Hematopoietic multipotent progenitor cell (in vitro differentiated cells): ENCODE measurements at places on chromosomes 11 and 22. TPM values are rescaled to one million over a fixed set of nuclear protein-coding genes. Genes with fewer than 3 reads are reported as not detected.

GRCh38 chr11:27646051-27646818 lies 54.0 kb downstream of the BDNF start:
- DNase-seq, result no peak

DNA sequence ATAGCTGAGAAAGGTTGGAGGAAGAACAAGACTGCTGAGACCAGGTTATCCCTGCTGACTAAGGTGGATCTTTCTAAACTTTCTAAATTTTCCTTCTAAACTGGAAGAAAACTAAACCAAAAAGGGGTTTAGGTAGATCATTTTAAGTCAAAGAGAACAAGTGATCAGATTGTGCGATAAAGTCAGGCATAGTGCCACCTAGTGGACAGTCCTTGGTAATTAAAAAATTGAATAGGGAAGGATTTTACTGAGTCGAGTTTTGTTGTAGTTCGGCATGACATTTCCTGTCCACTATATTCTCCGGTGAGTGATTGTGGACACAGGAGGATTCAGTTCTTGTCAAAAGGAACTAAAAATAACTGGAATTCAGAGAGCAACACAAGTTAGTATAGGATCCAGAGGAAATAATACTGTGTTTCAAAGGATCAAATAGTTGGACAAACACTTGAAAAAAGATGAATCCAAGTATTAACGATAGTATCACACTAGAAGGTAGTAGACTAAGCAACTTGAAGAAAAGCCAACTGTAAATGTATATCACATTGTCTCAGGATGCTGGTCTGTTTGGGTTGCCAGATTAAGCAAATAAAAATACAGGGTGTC lies 1236.4 kb downstream of the FAM181B start:
- peak; percentile 63 for DNase-seq

DNA sequence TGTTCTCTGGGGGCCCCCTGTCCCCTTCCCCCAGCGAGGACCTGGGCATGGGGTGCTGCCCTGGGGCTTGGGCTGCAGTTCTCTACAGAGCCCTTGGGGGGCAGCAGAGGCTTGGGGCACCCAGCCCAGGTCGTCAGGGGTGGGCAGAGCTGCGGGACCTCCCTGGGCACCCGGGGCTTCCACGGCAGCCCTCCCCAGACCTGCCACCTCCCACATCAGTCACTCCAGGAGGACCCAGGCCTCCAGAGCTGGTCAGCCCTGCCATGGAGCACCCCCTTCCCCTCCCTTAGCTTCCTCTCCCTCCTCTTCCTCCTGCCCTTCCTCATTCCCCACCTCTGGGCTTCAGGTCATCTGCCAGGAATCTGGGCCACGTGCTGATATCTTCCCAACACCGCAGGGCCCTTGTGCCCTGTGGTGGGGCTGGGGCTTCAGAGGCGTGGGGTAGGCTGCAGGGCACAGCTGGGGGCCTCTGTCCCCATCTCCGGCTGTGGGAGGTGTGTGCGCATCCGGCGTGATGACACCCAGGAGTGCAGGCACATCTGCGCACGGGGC lies 5.8 kb downstream of the TSPAN4 start:
- DNase-seq, result no peak

- DNase-seq, result peak; percentile 27
Measured at GRCh38 chr22:38461057-38461413, 6.0 kb upstream of the KCNJ4 start.

DNA sequence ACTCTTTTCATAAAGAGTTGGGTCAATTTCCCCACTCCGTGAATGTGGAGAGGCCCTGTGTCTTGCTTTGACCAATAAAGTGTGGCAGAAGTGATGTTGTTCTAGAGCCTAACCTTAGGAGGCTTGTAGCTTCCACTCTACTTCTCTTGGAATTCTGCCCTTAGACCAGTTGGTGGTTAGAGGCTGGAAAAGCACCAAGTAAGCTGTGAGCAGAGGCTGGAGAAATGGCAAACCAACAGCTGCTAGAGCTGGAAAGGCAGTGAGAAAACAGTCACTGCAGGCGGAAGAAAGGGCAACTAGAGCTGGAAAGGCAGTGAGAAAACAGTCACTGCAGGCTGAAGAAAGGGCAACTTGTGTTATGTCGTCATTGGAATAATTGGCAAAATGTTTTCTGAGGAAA lies 29.8 kb upstream of the MSANTD2 start:
- no peak for DNase-seq

DNA sequence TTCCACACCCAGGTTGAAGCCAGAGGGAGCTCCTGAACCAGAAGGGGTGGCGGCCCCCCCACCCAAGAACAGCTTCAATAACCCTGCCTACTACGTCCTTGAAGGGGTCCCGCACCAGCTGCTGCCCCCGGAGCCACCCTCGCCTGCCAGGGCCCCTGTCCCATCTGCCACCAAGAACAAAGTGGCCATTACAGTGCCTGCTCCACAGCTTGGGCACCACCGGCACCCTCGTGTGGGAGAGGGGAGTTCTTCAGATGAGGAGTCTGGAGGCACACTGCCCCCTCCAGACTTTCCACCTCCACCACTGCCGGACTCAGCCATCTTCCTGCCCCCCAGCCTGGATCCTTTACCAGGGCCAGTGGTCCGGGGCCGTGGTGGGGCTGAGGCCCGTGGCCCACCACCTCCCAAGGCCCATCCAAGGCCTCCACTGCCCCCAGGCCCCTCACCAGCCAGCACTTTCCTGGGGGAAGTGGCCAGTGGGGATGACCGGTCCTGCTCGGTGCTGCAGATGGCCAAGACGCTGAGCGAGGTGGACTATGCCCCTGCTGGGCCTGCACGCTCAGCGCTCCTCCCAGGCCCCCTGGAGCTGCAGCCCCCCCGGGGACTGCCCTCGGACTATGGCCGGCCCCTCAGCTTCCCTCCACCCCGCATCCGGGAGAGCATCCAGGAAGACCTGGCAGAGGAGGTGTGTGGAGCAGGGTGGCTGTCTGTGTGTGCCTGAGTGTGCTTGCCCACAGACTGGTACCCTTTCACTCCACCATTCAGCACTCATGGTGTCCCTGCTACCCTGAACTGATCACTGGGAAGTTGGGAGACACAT lies 6.7 kb downstream of the PHOX2A start:
- DNase-seq, result no peak

GRCh38 chr22:33476206-33476605 lies 418.0 kb upstream of the SYN3 start:
- no peak for DNase-seq

DNA sequence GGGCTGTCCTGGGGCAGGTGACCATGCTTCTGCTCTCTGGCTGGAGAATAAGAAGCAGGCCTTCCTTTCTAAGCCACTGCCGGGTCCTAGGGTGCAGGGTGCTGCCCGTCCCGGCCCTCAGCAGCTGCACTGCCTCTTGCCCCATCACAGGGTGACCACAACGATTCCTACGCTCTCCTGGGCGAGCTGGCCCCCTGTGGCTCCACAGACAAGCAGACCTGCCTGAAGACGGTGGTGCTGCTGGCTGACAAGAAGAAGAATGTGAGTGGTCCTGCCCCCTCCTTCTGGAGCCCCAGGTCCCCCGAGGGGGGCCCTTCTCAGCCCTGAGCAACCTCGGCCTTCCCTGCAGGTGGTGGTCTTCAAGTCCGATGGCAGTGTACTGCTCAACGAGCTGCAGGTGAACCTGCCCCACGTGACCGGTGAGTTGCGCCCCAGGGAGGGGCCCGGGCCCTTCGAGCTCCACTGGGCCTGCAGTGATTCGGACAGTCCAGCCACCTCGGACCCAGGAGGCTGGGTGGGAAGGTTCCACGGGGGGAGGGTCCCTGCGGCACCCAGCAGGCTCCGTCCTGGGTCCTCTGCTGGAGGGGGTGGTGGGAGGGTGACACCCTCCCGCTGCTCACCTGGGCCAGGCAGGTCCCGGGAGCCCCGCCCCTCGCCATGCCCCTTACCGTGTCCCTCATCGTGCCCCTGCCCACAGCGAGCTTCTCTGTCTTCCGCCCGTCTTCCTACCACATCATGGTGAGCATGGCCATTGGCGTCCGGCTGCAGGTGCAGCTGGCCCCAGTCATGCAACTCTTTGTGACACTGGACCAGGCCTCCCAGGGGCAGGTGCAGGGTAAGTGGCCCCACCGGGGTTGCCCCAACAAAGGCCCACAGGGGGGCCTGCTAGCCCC lies 8.3 kb downstream of the MUC2 start:
- no peak for DNase-seq

DNA sequence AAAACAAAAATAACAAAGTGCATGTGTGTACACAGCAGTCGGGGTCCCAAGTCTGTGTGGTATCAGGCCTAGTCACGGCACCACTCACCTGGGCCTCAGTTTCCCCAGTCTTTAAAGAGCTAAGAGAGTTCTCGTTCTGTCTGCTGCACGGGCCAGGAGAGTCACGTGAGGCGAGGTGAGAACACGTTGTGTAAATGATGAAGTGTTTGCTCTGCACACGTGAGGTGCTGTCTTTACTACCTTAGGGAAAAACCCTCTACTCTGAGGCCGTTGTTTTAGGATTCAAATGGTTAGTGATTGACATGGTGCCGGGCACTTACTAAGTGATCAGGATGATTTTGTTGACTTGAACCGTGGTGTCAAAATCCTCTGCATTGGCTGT lies 86.5 kb upstream of the PPARA start:
- no peak for DNase-seq

- DNase-seq, result peak; percentile 60
Measured at GRCh38 chr11:31870609-31871309, 59.6 kb upstream of the PAX6 start.

DNA sequence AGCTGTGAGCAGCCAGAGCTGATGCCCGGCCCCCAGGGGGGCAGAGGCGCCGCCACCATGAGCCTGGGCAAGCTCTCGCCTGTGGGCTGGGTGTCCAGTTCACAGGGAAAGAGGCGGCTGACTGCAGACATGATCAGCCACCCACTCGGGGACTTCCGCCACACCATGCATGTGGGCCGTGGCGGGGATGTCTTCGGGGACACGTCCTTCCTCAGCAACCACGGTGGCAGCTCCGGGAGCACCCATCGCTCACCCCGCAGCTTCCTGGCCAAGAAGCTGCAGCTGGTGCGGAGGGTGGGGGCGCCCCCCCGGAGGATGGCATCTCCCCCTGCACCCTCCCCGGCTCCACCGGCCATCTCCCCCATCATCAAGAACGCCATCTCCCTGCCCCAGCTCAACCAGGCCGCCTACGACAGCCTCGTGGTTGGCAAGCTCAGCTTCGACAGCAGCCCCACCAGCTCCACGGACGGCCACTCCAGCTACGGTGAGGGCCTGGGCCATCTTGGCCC lies 6.1 kb downstream of the CDC42EP1 start:
- peak; percentile 47 for DNase-seq

DNA sequence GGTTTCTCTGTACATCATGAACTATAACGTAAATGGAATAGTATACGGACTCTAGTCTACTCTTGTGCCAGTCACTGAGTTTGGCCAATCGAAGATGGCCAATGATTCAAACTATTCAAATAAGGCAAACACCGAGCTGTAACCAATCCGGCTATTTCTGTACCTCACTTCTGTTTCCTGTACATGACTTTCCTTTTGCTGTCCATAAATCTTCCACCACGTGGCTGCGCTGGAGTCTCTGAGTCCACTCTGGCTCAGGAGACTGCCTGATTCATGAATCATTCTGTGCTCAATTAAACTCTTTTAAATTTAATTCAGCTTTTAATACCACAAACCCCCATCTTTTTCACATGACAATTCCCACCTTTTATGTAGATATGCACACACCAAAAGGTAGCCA lies 1.5 kb upstream of the JAML start:
- peak; percentile 90 for DNase-seq

DNA sequence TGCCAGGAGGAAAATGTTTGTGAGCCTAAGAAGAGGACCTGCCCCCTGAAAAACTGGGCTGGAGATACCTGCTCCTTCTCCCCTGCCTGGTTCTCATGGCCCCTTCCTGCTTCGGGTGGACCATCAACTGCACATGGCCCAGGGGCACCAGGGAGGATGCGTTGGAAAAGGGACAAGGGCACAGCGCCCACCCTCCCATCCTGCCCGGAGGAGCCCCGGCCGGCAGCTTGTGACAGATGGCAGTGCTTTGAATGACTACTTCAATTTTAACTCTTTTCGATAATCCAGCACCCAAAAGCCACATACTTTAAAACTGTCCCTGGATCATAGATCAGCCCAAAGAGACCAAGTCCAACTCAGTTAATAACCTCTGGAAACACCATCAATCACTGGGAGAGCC lies 135.8 kb upstream of the NECTIN1 start:
- DNase-seq, result no peak

DNA sequence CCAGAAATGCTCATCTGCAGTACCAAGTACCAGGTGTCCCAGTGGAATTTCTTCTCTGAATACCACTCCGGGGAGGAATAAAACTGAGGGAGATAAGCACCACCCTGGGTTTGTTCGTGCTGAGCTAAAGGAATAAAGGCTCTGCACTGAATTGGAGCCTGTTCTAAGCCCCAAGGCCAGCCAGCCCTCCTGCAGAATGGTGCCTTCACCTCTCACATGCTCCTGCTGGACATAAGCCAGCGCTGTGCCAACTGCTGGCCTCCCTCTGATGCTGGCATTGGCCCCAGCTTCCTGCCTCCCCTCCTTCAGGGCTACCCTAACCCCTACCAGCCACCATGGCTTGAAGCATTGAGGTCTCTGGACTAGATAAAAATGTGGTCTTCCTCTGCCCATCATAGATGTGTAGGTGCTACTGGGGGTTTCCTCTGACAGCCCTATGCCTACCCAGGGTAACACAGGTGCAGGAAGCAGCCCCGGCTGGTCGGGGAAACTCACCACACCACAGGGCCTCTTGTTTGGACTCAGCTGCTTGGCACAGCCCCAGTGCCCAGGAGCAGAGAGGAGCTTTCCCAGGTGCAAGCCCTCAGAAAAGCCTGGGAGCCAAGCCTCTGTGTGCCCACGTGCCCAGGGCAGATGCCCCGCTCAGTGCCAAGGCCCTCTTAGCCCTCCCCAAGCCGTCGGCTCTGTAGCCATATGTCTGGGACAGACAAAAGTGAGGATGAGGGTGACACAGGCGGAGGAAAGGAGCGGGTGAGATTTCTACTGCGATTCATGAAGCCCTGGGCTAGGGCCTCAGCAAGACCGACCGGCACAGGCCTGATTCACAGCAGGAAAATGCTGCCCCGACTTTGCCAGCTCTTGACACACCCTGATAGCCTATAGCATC lies 34.1 kb upstream of the JAM3 start:
- no peak for DNase-seq

The KMT2A gene
- 78.4 TPM for total RNA-seq

The CRYBB3 gene
- total RNA-seq, result not detected

The GSTP1 gene
- total RNA-seq, result 593 TPM

The APOA5 gene
- total RNA-seq, result not detected

The MGAT3 gene
- total RNA-seq, result 1.1 TPM

The IL17REL gene
- total RNA-seq, result under 0.01 TPM

The LRRN4CL gene
- 0.27 TPM for total RNA-seq
